ENCODE measurements at places on chromosomes 2 and 18.

GRCh38 chr2:98932164-98932563 lies 3.9 kb downstream of the CRACDL start:
- no peak for DNase-seq

- no peak for DNase-seq
These were observed 17.2 kb downstream of the SNORC start for GRCh38 chr2:232887171-232887850.

- DNase-seq: no peak
These were observed 519.6 kb downstream of the LRP1B start for GRCh38 chr2:141611176-141611571.

DNA sequence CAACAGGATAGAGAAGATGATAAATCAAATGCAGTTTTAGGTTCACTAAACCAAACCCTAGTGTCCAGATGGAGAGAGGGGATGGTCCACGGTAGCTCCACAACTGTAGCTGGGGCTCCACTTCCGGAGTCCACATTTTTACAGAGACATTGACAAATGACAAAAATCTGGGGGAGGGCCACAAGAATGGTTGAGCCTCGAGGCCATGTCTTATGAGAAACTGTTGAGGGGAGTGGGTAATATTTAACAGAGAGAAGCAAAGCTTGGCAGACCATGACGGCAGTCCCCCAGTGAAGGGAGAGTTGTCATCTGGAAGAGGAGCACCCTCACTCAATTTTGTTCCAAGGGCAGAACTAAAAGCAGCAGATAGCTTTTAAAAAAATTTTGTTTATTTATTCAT lies 17.6 kb upstream of the EPHA4 start:
- no peak for DNase-seq

- DNase-seq: no peak
These were observed 20.6 kb upstream of the ACTR3 start for GRCh38 chr2:113869253-113869652.

DNA sequence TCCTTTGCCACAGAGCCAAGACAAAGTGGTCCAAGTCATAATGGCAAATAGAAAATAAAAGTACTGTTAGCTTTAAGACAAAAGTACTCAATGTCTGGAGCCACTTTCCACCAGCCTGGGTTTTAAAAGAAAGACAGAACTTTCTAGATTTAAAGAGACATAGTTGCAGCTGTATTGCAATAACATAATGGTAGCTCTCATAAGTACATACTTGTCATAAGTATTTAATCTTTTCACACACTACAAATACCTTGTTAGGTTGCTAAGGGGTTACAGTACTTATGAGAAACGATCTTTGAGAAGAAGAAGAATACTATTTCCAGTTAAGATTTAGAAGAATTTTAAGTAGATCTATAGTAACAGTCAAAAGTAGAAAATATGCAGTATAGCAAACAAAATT lies 28.9 kb upstream of the AQP4 start:
- DNase-seq: no peak

GRCh38 chr2:138359532-138359931 lies 142.0 kb upstream of the SPOPL start:
- DNase-seq: no peak

- DNase-seq: peak; percentile 24
These were observed 41.7 kb upstream of the MALL start for GRCh38 chr2:110157153-110157793.

- no peak for DNase-seq
These were observed 67.9 kb upstream of the ALPP start for GRCh38 chr2:232310696-232311095.

GRCh38 chr2:94966689-94967088 lies 58.8 kb upstream of the MAL start:
- DNase-seq: no peak
